ENCODE measurements at places on chromosomes 5 and 9. TPM values are rescaled to one million over a fixed set of nuclear protein-coding genes. Genes with fewer than 3 reads are reported as not detected.

The TMEM8B gene
- 2.1 TPM for total RNA-seq

The PLK2 gene
- total RNA-seq = 67.3 TPM

The FSTL4 gene
- total RNA-seq = 0.47 TPM

The DMRTA1 gene
- total RNA-seq = 1.4 TPM

The CTSV gene
- total RNA-seq = 10.7 TPM

The DBH gene
- total RNA-seq = not detected

The FST gene
- total RNA-seq = 13.6 TPM

The NUTM2G gene
- total RNA-seq = not detected

The FRMD3 gene
- total RNA-seq = 0.72 TPM

The MYOT gene
- total RNA-seq = not detected

The MCC gene
- 8.8 TPM for total RNA-seq

The NEUROG1 gene
- not detected for total RNA-seq

The GPR150 gene
- total RNA-seq = not detected

The SOHLH1 gene
- total RNA-seq = not detected

DNA sequence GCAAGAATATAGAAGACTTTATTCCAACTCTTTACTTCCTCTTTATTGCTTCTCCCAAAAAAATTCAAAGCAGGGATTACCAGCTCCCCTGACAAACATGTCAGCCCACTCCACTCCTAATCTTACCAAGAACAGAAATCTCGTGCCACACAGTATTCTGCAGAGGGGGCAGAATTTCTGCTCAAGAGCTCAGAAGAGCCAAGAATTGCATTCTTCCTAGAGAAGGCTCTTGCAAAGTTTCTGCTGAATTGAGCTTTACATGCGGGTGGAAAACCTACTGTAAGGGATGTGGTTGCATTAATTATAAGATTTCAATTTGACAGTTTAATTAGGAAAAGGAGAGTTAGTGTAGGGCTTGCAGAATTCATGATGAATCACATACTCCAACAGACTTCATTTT lies 428.5 kb downstream of the CETN3 start:
- DNase-seq = no peak

GRCh38 chr5:139584137-139584536 lies 23.0 kb downstream of the UBE2D2 start:
- no peak for DNase-seq

DNA sequence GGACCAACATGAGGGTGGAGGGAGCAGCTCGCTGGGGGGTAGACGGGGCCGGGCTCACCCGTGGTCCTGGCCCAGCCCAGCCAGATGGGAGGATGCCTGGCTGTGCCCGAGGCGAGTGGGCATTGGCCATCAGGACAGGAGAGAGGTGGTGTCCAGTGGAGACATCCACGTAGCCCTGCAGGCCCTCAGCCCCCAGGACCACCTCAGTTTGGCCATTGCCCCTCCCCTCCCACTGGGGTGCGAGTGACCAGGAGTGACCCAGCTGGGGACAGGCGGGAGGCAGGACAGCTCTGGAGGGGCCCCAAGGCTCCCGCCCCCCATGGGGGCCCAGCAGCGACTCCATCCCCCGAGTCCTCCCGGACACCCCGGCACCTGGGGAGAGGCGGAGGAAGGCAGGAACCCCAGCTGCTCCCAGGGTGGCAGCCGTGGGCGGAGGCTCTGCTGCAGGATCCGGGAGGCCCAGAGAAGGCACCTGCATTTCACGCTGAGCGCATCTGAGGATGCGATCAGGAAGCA lies 8.3 kb downstream of the NOXA1 start:
- DNase-seq = no peak

GRCh38 chr5:168370831-168371230 lies 79.4 kb downstream of the WWC1 start:
- no peak for DNase-seq

DNA sequence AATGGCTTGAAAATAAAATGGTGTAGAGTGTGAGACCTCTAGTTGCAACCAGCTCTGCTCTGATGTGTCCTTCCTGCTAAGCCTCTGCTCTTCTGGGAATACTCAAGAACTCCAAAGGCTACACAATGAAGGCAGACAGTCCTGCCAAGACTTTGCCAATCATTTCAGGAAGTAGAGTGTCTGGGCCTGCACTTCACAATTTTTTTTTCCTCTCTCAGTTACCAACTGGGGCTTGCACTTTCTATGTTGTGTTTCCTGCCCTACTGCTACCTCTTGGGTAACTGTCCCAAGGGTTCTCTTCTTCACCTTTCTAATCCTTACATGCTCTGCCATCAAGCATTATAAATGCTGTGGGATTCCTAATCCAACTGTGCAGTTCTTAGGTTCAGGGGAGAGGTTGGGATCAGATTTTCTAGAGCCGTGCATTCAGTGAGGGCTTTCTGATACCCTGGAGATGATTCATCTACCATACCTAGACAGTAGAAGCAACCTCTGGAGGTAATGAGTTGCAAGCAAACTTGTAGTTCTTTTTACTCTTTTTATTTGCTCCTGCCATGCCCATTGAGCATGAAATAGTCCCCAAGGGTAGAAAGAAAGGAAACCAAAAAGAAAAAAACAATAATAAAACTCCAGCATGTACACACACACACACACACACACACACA lies 365.9 kb downstream of the MLLT3 start:
- no peak for DNase-seq

DNA sequence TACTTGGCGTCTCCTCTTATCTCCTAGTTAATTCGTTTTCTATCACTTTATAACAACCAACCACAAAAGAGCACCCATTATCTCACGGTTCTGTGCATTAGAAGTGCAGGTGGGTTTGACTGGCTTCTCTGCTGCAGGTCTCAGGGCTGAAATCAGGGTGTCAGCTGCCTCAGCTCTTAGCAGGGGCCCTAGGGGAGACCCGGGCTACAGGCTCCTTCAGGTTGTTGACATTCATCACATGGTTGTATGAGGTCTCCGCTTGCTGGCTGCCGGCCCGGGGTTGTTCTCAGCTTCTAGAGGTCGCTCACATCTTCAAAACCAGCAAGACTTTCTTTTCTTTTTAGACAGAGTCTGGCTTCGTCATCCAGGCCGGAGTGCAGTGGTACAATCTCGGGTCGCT lies 2.9 kb upstream of the ZMYND19 start:
- DNase-seq = no peak

DNA sequence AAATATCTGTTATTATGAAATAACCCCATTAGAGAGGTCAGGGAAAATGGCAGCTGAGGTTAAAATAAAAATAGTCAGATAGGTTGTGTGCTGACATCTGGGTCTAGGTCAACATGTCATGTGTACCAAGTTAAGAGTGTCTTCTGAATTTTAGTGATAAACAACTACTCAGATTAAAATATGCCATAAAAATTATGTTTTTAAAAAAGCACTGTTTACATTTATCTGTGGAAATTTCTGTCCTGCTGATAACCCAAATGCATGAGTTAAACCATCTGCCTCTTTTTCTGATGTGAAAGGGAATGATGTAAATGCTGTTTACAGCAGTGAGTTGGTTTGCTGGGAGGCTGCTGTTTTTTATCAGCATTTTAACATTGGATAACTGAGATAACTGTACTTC lies 361.2 kb upstream of the TARS1 start:
- DNase-seq = no peak

GRCh38 chr5:15927710-15928380 lies 251.7 kb downstream of the MARCHF11 start:
- no peak for DNase-seq

GRCh38 chr9:87798261-87798833 lies 72.4 kb downstream of the CTSL start:
- DNase-seq = no peak

DNA sequence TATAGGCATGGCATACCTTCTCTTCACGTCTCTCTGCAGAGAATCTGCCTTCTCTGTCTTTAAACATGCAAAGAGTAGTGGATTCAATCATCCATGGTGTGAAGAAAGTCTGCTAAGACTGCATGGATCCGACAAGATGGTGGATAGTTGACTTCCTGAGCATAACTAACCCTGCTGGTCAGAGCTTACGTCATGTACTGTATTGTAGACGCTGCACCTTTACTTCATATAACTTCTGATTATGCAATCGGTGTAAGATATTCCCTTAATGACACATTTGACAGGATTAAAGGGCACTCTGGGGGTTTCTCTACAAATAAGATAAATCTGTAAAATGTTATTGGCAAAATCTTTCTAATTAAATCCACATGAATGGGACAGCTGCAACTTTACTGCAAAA lies 240.3 kb upstream of the NREP start:
- DNase-seq = peak; percentile 98

DNA sequence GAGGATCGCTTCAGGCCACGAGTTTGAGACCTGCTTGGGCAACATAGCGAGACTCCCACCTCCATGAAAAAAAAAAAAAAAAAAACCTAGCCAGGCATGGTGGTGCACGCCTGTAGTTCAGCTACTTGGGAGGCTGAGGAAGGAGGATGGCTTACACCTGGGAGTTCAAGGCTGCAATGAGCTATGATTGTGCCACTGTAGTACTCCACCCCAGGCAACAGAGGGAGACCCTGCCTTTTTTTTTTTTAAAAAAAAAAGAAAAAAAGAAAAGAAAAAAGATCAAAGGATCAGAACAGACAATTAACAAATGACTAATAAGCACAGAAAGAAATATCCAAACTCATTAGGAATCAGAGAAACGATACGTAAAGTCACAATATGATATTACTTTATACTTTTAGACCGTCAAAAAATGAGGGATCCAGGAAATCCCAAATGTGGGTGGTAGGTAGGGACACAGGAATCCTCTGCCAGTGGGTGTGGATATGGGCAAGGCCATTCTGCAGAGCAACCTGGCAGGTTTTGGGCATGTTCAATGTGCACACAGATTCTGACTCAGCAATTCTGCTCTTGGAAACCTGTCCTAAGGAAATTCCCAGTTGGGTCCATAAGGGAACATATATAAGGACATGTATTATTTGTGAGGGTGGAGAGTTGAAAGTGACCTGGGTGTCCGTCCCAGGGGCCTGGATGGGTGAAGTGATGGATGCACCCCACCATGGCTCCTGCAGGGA lies 144.7 kb upstream of the TBC1D2 start:
- no peak for DNase-seq

- DNase-seq = no peak
Measured at GRCh38 chr9:21966140-21966851, 27.9 kb downstream of the CDKN2A start.

GRCh38 chr5:113806250-113806649 lies 292.8 kb downstream of the YTHDC2 start:
- peak; percentile 43 for DNase-seq

GRCh38 chr5:66306105-66306843 lies 162.2 kb downstream of the SREK1 start:
- peak; percentile 61 for DNase-seq

DNA sequence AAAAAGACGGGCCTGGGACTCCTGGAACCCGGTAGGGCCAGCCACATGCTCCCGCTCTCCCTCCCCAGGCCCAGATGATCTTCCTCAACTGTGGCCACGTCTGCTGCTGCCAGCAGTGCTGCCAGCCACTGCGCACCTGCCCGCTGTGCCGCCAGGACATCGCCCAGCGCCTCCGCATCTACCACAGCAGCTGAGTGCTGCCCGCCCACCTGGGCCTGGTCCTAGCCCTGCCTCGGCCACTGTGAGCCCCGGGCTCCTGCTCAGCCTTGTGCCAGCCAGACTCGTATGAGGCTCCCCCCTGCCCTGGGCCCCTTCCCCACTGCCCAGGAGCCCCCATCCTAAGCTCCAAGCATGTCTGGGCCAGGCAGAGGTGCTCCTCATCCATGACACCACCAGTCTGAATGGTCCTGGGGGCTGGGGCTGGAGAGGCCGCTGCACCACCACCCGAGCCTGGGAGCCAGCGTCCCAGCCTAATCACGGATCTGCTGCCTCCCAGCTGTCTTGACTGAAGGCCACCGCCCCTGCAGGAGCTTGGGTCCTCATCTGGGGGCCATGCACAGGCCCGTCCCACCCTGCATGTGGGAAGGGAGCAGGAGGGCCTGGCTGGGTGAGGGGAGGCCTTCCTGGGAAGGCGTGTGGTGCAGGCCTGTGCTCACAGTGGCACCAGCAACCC lies 51.5 kb downstream of the LRSAM1 start:
- no peak for DNase-seq

GRCh38 chr9:111898331-111899096 lies 1.9 kb downstream of the UGCG start:
- no peak for DNase-seq

GRCh38 chr5:59599729-59600128 lies 293.8 kb downstream of the PDE4D start:
- no peak for DNase-seq

DNA sequence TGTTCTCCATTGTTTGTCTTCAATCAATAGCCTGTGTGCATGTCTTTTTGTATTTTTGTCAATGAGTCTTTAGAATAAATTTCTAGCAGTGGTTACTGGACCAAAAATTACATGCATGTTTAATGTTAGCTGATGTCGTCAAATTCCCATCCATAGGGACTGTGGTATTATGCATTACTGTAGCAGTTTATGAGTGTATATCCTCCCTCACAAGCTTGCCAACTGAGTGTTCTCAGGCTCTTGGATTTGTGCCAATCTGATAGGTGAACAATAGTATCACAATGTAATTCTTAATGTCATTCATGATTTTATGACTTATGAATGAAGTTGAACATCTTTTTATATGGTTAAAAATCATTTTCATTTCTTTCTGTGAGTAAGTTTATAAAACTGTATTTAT lies 13.0 kb downstream of the SNX24 start:
- no peak for DNase-seq

DNA sequence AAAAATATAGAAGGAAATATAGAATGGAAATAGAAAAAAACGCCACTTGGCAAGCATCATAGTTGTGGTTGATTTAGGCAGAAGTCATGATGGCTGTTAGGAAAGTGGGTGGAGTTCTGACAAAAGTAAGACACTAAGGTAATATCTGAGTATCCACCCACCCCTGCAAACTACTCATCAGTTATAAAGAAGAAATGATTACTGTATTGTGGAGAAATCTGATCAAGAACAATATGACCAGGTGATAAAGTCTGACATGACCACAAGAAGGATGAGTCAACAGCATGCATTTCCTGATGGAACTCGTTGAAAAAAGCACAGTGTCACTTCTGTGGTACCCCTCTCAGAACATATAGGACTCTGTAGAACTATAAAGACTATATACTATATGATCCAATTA lies 343.4 kb upstream of the PAPPA start:
- no peak for DNase-seq

GRCh38 chr9:120877276-120878034 lies 467 bp upstream of the PHF19 start:
- DNase-seq = peak; percentile 41

DNA sequence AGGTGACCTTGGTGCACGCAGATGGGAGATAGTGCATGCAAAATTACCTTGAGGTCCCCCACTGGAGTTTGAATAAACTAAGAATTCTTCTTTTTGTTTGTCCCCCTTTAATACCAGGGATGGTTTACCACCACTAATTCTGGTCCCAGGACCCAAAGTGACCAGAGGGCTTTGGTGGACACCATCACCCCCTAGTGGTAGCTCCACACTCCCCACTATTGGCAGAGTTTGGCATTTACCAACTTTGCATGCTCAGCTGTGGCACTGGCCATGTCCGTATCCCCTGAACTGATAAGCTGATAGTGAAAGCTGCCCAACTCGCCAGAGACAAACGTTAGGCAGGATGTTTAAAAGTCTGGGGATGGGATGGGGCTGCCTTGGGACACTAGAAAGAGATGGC lies 3.3 kb downstream of the ASTN2 start:
- DNase-seq = peak; percentile 35

Data from H4 (cell line).